Fibroblast of skin of back (primary cell): ENCODE measurements at places on chromosomes 3 and 15.

GRCh38 chr15:92869263-92869940 is 30.7 kb upstream of the CHD2 start:
- DNase-seq = peak; percentile 62

DNA sequence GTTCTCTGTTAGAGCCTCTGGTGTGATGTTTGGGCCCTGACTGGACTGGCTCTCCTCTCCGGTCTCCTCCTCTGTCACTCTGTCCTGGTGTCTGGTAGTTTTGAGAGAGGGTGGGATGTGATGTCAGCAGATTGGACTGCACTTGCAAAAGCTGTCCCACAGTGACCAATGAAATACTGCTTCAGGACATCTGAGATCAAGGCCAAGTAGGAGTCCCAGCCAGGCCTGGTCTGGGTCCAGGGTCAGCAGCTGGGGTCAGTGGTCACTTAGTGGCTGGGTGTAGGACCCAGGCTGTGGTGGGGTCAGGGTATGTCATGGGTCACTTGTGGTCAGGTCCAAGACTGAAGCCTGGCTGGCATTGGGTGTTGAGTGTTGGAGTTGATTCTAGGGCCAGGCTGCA is 20.9 kb downstream of the ALDH1L1 start:
- DNase-seq = no peak

- DNase-seq = no peak
Observed at GRCh38 chr15:47411733-47412132, 305.6 kb upstream of the SEMA6D start.

- no peak for DNase-seq
Observed at GRCh38 chr3:46910166-46910760, 32.7 kb downstream of the PTH1R start.

DNA sequence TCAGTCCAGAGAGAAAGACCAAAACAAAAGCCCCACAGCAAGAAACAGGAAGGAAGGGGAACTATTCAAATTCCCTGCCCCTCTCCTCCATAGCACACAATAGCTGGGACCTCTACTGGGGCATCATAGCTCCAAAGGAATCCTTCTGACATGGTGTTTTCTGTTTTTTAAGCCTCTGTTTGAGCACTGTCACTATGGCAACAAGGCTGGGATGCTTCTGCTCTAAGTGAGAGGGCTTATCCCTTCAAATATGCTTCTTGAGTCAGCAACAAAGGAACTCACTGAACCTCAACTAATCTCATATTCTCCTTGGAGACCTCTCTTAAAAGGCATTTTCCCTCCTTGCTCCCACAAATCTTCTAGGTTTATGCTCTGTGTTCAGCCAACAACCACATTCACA is 40.5 kb downstream of the MYLK start:
- DNase-seq = peak; percentile 71

- DNase-seq = no peak
Observed at GRCh38 chr15:96720656-96721055, 390.2 kb downstream of the NR2F2 start.

- peak; percentile 27 for DNase-seq
Observed at GRCh38 chr3:17832016-17832415, 89.6 kb upstream of the TBC1D5 start.

GRCh38 chr3:187944390-187945179 is 199.3 kb upstream of the BCL6 start:
- no peak for DNase-seq

GRCh38 chr3:153079386-153079785 is 82.6 kb upstream of the RAP2B start:
- no peak for DNase-seq

DNA sequence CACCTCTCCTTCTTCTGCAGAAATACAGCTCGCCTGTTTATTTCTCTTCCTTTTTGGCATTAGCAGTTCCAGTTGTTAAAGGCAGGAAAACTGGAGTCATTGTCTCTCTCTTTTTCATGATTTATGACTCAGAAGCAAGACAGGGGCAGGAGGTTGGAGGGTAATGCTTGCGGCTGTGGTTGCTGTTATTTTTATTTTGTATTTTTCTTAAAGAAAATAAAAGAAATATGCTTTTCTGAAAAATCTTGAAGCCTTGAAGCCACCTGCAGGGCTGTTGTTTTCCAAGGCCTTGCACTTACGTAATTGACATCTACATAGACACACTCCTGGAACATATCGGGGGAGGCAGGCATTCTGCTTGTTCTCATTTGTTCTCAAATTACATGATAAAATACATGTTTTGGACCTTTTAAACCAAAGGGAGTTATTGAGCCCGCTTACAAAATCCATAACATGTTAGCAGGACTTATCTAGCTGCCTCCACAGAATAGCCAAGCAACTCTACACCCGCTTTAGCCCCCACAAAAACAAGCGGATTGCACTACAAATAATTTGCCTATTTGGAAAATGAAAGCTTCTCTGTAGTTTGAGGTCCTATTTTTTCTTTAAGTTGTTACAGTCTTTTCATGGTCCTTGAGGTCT is 1004.6 kb upstream of the NR2F2 start:
- no peak for DNase-seq

DNA sequence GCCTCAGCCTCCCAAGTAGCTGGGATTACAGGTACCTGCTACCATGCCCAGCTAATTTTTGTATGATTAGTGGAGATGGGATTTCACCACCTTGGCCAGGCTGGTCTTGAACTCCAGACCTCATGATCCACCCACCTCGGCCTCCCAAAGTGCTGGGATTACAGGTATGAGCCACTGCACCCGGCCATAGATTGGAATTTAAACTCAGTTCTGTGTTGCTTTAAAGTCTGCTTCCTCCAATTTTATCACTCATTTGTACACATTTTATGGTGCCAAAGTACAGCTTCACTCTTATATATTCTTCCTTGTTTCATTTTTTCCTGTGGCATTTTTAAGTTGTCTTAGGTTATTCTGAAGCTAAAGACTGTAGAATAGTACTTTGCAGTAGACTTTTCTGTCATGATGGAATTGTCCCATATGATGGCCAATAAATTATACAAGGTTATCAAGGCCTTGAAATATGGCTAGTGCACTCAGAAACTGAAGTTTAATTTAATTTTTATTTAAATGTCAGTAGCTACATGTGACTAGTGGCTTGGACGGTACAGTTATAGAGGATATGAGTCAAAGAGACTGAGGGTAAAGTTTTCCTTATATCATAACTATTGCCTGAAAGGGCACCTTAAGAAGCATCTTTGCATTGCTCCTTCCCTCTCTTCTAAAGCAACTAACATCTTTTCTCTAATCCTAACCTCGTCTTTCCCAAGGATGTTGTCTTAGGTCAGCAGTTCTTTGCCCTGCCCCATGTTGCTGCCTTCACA is 28.1 kb downstream of the ATP11B start:
- no peak for DNase-seq

DNA sequence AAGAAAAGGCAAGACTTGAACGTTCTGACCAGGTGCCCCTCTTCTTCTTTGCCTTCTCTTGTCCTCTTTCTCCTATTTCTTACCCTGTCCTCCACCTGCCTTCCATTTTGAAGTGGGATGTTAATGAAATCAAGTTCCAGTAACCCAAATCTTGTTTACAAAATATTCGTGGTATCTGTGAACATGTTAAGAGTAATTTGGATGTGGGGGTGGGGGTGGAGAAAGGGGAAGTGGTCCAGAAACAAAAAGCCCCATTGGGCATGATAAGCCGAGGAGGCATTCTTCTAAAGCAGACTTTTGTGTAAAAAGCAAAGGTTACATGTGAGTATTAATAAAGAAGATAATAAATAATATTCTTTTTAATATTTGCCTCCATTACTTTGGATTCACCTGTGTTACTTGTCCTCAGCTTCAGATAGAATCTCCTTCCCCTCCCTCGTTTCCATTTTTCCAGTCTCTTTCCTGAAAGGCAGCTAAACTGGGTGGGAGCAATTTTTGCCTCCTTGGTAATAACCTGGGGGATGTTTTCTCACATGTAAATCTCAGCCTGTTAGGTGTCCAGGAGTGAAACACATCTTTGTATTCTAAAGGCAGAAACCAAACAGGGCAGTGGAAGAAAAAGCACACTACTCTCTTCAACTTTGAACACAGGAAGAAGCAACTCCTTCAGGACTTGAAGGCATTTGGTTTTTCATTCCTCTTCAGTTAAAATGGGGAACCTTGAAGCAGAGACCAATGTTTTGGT is 3.2 kb downstream of the CHST2 start:
- DNase-seq = no peak
